Stimulated activated CD4-positive, alpha-beta T cell treated with anti-CD3 and anti-CD28 coated beads, Interleukin-12 subunit alpha, Interleukin-12 subunit beta, amount 100 ng/mL, for 4 hours (primary cell): ENCODE measurements at places on chromosomes 4 and X.

GRCh38 chr4:144663834-144664475, 18.0 kb downstream of the HHIP start:
- DNase-seq = no peak

GRCh38 chrX:40209951-40210617, 112.3 kb upstream of the BCOR start:
- DNase-seq = no peak

- no peak for DNase-seq
Observed at GRCh38 chrX:29903360-29903759, 312.0 kb upstream of the MAGEB2 start.

GRCh38 chr4:148986951-148987350, 544.7 kb upstream of the NR3C2 start:
- no peak for DNase-seq

DNA sequence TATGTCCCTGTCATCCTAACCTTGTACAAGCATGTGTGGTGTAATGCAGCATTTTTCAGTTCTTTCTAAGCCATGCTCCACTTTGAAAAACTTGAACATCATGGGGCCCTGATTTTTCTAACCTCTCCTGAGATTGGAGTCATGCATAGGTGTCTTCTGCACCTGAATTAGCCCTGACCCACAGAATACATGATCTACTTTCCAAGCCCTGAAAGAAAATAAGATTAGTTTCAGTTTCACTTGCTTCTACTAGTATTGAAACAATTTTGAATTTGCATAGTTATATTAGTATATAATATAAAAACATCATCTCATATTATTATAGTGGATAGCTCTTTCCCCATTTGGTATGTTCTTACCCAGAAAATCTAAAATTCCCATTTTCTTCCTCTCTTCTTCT, 178.2 kb downstream of the HS3ST1 start:
- DNase-seq = no peak

DNA sequence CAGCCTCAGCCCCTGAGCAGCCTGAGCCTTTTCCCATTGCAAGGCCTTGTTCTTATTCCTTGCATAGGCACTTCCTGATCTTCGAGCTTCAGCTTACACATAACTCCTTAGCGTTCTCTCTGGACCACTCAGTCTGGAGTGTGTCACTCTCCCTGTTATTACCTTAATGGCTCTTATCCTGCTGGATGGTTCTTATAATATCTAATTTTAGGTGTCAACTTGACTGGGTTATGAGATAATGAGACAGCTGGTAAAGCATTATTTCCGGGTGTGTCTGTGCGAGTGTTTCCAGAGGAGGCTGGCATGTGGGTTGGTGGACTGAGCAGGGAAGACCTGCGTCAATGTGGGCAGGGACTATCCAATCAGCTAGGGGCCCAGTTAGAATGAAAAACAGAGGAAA, 75.7 kb downstream of the HAUS3 start:
- no peak for DNase-seq

DNA sequence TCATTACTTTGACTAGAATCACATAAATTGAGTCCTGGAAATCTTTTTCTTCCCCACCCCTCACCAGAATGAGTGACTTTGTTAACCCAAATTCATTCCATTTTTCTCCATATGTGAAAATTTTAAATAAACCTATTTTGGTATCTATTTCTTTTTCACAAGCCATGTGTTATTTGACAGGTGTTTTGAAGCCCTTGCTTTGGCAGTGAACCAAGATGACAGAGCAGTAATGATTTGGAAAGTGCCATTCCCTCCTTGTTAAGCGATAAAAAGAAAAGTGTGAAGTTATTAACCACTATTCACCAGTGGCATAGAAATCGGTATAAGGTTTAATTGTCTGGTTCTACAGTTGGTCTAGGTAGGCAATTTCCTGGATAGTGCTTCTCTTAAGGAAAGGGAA, 66.1 kb downstream of the POLA1 start:
- no peak for DNase-seq

DNA sequence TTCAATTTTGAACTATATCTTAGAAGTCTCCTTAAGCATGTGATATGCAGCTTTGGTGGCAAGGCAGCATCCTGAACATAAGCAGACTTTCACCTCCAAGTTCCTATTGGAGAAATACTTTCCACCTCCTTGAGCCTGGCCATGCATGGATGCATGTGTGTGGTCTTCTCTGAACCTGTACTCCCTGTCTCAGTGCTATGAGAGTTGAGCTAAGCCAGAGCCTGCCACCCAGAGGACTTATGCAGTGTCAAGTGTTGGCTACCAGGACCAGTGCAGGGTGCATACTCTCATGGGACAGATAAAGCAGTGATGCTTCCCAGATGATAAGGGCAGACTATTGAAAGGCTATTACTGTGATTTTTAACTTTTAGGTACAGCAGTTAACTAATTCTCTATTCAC, 105.6 kb downstream of the TSPAN7 start:
- no peak for DNase-seq

GRCh38 chr4:7322166-7322991, 112.4 kb downstream of the PSAPL1 start:
- no peak for DNase-seq

DNA sequence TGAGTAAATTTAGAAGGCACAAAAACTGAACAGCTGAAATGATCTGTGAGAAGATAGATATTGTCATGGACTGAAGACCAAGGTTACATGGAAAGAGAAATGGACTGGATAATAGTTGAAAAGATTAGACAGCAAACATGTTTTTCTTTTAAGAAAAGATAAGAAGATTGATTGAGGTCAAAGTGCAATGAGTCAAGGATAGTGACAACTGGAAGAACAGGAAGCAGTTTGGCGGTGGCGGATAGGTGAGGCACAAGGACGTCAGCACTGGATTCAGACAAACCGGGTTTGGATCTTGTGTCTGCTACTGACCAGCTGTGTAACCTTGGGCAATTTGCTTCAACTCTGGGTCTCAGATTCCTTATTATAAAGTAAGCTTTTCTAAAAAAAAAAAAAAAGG, 2.0 kb upstream of the HPGD start:
- DNase-seq = no peak

GRCh38 chr4:102501447-102501696, 213 bp downstream of the NFKB1 start:
- DNase-seq = no peak

DNA sequence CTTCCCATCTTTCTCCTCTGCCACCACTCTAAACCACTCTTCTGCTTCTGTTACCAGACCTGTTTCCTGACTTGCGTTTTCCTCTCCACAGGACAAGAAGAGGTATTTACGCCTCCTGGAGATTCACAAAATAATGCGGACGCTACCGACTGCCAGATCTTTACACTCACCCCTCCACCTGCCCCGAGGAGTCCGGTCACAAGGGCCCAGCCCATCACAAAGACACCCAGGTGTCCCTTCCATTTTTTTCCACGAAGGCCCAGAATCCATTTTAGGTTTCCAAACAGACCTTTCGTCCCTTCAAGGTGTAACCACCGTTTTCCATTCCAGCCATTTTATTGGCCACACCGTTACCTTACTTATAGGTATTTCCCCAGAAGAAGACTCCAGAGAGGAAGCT, 8.2 kb downstream of the ODAPH start:
- no peak for DNase-seq

DNA sequence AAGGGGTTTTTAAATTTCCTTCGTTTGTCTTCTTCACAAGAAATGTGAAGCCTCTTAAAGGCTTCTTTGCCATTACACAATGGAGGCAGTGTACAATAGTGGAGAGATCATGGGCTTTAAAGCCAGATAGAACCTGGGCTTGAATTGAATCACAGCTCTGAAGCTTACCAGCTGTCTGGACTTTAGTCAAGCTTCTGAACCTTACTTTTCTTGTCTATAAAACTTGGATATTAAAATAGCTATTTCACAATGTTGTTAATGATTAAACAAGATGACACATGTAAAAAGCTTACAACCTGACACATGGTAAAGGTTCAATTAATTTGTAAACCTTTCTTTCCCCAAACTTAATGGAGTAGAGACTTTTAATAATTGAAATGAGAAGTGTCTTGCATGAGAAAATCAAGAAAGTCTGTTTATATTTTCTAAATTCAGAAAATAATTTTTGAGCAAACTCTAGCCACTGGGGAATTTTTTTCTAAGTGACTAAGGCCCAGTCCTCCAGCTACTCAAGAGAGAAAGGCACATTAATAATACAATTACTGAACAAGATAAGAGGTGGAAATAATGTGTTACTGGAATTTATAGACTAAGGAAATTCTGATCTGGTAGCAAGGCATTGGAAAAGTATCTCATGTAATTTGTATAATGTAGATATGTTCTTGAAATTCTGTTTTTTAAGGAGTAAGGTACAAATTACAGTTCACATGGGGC, 21.7 kb upstream of the TBC1D8B start:
- no peak for DNase-seq

DNA sequence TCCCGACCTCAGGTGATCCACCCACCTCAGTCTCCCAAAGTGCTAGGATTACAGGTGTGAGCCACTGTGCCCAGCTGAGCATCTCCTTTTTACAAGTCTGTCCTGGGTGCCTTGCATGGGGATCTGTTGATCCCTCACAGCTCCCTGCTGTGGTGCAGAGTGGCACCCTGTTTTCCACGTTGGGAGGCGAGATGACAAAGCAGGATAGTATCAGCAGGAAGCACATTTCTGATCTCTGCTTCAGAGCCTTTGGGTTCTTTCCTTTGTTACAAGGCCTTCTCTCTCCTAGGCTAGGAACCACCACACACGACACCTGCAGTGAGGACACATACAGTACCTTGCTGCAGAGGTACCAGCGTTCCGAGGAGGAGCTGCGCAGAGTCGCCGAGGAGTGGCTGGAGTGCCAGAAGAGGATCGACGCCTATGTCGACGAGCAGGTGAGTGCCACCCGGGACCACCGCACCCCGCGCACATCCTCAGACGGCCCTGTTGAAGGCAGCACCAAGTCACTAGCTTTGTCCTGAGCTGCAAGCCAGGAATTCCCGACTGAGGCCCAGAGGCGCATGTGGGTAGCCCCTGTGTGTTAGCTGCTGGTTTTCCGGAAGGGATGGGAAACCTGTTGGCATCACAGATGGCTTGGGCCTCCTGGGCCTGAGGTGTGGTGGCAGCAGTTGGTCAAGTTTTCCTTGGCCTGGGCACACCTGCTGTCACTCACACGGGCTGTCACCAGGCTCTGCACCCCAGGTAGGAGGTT, 109.6 kb downstream of the TNIP2 start:
- no peak for DNase-seq

- no peak for DNase-seq
Observed at GRCh38 chr4:61204353-61205060, 4.4 kb downstream of the ADGRL3 start.

DNA sequence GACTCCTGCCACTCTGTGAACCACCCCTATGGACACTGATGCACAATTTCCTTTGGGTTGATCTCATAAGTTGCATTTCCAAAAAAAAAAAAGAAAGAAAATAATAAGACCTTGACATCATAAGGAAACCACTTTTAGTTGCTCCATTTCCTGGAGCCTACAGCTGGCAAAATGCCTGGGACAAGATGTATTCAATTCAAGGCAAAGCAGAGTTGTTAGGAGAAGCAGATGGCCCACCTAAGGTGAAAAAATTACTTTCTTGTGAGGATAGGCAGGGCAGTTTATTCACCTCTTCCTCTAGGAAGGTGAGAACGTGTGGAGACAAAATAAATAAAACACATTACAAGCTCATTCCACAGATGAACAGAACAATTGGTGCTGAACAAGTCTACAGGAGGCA, 14.1 kb upstream of the SCRG1 start:
- no peak for DNase-seq

DNA sequence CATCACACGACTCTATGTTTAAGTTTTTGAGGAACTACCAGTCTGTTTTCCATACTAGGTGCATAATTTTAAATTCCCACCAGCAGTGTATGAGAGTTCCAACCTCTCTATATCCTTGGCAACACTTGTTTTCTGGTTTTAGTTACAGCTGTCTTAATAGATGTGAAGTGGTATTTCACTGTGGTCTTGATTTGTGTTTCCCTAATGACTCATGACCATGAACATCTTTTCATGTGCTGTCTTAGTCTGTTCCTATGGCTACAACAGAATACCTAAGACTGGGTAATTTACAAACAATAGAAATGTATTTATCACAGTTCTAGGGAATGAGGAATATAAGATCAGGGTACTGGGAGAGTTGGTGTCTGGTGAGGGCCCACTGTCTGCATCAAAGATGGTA, 51.5 kb upstream of the GPR78 start:
- no peak for DNase-seq

DNA sequence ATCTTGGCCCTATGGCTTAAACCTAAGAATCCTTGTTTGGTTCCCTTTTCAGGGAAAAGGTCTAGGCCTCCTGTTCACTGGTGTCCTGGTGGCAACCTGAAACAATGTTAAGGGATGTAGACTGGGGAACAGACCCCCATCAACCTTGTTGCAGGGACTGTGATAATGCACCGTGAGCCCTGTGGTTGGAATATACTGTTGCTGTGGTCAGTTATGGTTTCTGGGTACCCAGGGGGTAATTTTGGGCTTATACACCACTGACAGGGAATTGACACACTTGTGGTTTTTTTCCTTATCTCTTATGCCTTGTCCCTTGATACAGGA, 64.0 kb upstream of the WDR1 start:
- DNase-seq = no peak

GRCh38 chrX:11704725-11705495, 39.2 kb upstream of the ARHGAP6 start:
- no peak for DNase-seq

GRCh38 chr4:11415409-11416070, 13.2 kb downstream of the HS3ST1 start:
- no peak for DNase-seq

GRCh38 chrX:121832446-121832845, 785.0 kb downstream of the GLUD2 start:
- no peak for DNase-seq

GRCh38 chrX:17621566-17622270, 115.6 kb upstream of the SCML1 start:
- no peak for DNase-seq

- DNase-seq = no peak
Observed at GRCh38 chrX:103716962-103717361, 6.3 kb downstream of the TMEM31 start.

GRCh38 chr4:138190452-138190858, 51.7 kb downstream of the SLC7A11 start:
- DNase-seq = no peak

DNA sequence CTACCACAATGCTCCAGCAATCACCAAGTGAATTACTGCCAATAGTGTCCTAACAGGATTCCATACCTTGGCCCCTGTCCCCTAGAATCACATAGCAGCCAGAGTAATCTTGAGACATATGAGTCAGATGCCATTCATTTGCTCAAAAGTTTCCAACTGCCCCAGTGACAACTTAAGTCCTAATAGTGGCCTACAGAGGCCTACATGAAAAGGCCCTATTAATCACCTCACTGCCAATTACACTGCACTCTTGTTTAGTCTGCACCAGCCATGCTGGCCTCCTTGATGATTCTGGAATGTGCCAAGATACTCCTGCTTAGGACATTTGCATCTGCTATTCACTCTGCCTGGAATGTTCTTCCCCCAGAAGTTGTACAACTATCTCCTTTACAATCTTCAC, 130.7 kb downstream of the NR3C2 start:
- no peak for DNase-seq

- DNase-seq = no peak
Observed at GRCh38 chr4:182492423-182492822, 249.2 kb downstream of the TENM3 start.
